Activated CD8-positive, alpha-beta memory T cell treated with anti-CD3 and anti-CD28 coated beads, Interleukin-2, amount 10 ng/mL, durations not matched to agents 7 days and 5 days (primary cell): ENCODE measurements at places on chromosomes 13 and 19. TPM values are rescaled to one million over a fixed set of nuclear protein-coding genes. Genes with fewer than 3 reads are reported as not detected.

The FGF22 gene
- total RNA-seq, result not detected

The LILRA2 gene
- total RNA-seq, result 0.14 TPM

The CCDC70 gene
- total RNA-seq, result not detected

The ZNF296 gene
- 5.3 TPM for total RNA-seq

The SLC6A16 gene
- total RNA-seq, result 2.5 TPM

The CADM4 gene
- 0.12 TPM for total RNA-seq

The RASAL3 gene
- total RNA-seq, result 172 TPM

The TEKTIP1 gene
- total RNA-seq, result 7.2 TPM

The ZNF541 gene
- total RNA-seq, result 0.40 TPM

DNA sequence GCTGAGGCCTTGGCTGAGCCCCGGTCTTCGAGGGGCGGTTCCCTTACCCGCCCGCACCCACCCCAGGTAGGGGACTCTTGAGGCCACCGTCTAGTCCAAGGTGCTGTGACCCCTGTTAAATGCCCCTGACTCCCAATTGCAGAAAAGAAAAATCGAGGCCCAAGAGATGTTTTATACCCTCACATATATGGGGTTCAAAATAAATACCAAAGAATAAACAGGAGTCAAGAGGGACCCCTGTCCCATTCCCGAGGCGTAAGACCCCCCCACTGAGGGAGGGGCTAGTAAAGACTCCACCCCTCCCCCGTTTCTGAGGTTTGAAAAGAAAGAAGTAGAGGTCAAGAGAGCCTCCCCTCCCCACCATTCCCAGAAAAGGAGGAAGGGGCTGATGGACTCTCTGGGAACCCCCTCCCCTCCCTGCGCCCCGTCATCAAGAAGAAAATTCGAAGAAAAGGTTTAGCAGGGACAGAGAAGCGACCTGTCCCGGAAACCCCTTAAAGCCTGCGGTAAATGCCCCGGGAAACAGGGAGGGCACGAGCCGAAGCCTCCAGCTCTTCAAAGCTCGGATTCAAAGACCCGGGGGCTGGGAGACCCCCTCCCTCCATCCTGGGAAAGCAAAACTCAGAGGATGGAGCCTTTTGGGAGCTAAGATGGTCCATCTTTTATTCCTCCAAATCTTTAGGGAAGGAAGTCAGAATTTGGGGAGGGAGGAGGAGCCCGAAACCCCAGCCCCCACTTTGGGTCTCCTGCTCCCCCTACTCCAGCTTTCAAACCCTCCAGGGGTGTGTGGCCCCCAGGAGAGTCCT, 755 bp upstream of the RAB3A start:
- no peak for DNase-seq

GRCh38 chr19:5451494-5451893, 3.7 kb upstream of the ZNRF4 start:
- DNase-seq, result no peak

- no peak for DNase-seq
Measured at GRCh38 chr19:14632286-14632685, 42.4 kb downstream of the ADGRE3 start.

- DNase-seq, result no peak
Measured at GRCh38 chr19:2300533-2300932, 7.4 kb downstream of the LINGO3 start.

DNA sequence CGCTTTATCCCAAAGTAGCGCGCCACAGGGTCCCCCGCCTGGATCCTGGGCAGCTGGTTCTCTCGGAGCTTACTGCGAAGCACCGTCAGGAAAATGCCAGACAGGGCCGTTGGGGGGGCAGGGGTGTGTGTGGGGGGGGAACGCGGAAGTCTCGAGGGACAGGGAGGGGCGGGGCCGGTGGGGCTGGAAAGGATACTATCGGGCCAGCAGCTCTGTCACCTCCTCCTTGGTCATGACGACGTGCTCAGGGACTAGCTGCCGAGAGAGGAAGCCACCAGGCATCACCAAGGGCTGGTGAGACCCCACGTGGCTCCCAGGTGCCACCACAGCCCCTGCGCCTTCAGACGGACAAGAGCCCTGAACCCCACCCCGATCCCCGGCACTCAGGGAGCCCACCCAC, 5.3 kb downstream of the POLR2E start:
- peak; percentile 83 for DNase-seq

DNA sequence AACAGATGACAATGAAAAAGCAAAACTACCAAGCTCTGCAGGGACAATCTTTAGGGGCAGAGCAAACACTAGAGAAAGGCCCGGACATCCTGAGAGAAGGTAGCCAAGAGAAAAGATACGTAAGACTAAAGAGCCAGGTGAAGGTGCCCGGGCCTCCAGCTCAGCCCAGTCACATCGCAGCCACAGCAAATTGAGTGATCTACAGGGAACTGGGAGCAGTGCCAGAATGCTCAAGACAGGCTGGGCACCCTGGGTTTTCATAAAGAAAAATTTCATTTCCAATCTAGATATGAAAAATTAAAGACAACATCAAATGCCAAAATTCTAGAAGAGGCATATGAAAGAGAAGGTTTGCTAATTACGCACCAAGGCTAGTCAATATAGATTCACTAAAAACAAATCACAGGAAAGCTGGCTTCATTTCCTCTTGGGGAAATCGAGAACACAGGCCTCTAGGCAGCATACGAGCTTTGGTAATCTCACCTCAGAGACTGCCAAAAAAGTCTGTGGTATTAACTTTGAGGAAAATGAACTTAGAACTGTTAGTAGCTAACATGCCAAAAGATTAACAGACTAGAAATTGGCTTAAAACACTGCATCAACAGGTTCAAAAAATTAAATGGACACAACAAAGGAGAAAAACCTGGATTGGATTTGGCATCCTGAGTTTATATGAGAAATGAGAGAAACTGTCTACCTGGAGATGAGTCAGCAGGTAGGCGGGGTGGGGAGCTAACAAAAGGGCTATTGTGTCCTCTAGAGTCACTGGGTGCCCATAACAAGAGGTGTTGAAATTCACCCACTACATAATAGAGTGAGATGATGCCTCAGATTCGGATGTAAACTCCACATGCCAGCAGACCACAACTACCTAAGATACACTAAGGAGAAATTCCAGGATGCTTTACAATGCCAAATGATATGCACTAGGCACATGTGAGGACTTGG, 6.6 kb downstream of the ANKRD10 start:
- DNase-seq, result no peak

DNA sequence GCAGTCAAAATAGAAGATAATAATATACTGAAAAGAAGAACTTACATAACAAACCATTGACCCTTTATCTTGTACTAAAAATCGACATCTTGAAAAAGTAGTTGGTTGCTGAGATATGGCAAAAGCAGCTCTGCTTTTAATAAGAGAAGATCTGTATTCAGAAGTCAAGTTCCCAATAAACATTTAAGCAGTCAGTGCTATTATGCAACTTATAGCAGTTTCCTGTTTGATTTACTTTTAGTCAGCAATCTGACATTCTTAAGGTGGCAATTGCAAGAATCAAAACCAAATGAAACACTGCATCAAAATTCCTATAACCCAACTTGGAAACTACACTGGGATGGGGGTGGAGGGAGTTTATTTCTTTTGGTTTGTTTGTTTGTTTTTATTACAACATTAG, 165.5 kb downstream of the TBC1D4 start:
- no peak for DNase-seq

DNA sequence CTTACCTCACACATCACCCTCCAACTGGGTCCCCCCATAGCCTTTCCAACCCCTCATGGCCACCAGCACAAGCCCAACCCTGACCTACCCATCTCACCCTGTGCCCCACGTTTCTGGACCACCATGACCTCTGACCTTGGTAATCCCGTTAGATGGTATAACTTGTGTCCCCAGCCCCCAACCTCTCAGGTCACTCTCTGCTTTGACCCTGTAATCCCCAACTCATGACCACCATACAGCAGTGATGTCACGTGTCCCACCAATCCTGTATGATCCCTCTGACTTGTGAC, 8.5 kb downstream of the KLC3 start:
- DNase-seq, result no peak

- no peak for DNase-seq
Measured at GRCh38 chr13:91647361-91647990, 249.1 kb downstream of the GPC5 start.

DNA sequence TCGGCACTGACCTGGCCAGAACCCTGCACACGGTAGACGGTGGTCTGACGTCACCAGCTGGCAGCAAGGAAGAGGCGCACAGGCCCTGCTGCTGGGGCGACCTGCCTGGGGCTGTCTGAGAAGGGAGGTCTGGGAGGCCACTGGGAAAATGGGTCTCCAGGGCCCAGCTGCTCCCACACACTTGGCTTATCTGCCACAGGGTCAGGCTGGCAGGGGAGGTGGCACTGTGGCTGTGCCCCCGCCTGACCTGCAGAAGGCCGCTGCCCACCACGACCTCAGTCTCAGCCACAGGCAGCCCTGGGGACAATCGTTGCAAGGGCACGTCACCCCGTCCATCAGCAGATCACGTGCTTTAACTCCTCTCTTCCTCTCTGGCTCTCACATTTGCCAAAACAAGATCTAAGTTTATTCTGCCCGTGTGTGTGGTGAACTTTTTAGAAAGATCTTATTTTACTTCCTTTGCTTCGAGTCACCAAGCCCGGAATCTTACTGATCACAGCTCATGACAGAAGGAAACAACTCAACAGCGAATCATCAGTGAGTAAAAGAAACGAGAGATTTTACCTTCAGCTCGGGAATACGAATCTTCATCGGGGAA, 45.2 kb upstream of the RANBP3 start:
- DNase-seq, result no peak

- no peak for DNase-seq
Measured at GRCh38 chr19:41912899-41913537, 15.2 kb downstream of the ERFL start.

GRCh38 chr13:30477346-30478195, 11.8 kb upstream of the HMGB1 start:
- no peak for DNase-seq

DNA sequence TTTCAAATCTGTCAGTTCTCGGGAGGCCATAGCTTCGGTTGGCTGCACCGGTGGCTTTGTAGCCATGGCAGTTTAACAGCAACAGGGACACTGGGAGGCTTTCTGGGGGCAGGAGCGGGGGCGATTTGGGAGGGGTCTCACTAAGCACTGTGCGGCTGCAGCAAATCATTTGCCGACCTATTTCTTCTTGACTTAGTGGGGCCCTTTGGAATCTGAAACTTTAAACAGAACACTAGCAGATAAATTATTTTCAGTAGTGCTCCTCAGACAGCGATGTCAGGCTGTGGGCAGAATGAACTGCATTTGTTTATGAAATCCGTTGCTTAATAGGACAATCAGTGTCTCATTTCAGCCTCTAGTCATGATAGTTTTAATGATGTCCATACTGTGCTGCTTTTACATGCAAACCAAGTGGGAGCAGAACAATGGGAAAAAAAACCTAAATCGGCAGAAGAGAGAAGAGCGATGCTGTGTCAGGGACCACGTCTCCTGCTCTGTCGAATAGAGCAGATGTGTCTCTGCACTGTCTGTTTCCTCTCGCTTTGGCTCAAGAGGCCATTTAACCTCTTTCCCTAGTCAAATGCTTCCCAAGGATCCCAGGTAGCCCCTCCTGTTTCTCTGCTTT, 211.9 kb downstream of the OLFM4 start:
- DNase-seq, result no peak

- no peak for DNase-seq
Measured at GRCh38 chr13:101881593-101881992, 429.1 kb downstream of the ITGBL1 start.

DNA sequence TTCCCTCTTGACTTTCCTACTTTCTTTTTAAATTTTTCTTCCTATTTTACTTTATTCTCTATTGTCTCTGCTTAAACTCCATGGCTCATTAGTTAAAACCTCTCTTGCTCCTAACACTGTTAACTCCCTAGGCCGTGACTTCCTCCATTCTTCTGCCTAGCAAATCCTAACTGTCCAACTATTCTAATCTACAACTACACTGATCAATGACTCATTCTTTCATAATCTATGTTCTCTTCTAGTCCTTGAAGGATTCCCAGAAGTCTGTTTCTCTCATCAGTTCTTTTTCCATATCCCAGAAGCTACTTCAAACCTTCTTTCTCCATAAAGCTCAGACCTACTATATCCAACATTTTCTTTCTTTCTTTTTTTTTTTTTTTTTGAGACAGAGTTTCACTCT, 66.9 kb downstream of the MICU2 start:
- no peak for DNase-seq

- DNase-seq, result no peak
Measured at GRCh38 chr13:48125794-48126228, 30.9 kb upstream of the MED4 start.

GRCh38 chr19:6457958-6458694, 1.5 kb downstream of the SLC25A23 start:
- DNase-seq, result no peak

DNA sequence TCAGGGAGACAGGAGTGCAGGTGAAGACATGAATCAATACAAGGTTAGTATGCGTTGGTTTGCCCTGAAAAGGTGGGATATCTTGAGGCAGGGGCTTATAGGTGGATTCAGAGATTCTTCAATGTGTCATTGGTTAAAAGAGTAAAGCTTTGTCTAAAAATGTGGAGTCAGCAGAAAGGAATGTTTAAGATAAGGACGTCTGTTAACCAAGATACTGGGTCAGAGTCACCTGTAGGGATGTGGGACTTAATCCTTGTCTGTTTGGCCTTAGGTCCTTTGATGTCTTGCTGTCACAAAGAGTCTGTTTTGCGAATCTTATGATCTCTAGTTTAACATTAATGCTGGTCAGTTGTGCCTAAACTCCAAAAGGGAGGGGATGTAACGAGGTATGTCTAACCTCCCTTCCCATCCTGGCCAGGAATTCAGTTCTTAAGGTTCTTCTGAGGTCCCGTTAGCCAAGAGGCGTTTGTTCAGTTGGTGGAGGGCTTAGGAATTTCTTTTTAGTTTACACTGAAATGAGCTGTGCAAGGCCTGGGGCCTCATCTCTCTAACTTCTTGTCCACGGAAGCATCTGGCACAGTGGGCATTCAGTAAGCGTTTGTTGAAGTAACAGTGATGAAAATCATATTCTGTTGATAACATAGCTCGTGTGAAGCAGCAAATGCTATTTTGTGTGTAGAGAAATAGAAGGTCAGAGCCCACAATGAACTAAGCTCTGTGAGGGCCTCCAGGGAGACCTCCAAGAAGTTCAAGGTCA, 96.2 kb upstream of the RNF113B start:
- no peak for DNase-seq

GRCh38 chr19:46126086-46126580, 1.6 kb upstream of the IGFL3 start:
- DNase-seq, result no peak

DNA sequence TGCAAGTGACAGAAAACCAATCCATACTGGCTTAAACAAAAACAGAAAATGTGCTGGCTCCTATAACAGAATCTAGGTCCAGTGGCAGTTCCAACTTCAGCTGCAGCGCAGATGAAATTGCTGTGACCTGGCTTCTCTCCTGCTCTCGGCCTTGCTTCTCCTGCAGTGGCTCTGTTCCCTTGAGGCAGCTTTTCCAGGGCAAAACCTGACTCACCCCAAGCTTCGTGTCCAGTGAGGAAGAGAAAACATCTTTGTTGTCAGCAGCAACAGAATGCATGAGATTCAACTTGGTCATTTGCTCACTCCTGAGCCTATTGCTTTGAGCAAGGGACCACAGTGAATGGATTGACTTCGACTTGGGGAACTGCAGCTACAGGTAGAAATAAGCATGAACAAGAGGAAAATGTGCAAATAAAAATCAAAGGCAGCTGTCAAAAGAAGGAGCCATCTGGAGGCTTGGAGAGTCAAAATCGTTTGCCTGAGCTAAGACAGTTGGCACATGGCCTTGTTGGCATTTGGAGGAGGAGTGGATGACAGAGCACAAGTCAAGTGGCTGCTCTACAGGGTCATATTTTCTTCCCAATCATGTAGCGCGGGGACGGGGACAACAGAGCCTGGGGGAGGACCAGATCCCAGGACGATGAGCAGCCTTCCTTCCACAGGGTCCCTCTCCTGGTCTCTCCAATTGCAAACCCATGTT, 523.4 kb downstream of the FGF9 start:
- DNase-seq, result no peak

- no peak for DNase-seq
Measured at GRCh38 chr13:33112766-33113165, 96.5 kb downstream of the KL start.
